ENCODE measurements at places on chromosomes 3 and 15. TPM values are rescaled to one million over a fixed set of nuclear protein-coding genes. Genes with fewer than 3 reads are reported as not detected.

- DNase-seq = no peak
These were observed 718.5 kb upstream of the ARPP21 start for GRCh38 chr3:34920806-34921205.

DNA sequence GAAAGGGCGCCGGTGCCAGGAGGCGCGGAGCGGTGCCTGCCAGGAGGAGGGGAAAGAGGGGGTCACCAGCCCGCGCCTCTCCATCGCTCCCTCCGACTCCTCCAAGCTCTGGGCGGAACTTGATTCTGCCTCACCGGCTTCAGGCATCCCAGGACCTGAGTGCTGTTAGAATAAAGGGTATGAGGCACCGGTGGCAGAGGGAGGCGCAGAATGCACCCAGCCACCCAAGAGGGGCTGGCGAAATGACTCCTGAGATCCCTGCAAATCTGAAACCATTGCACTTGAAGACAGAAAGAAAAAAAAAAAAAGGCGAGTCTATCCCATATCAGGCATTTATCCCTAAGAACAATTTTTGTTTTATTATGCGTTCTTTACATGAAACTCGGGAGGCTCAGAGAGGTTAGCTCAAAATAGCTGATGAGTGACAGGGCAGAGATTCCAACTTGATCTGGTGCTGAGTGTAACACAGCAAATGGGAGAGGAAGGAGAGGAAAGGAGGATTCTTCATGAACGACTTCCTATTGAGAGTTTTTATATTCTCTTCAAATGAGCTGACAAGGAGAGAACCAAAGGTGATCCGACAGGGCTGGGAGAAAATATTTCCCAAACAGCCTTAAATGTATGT lies 157.0 kb upstream of the FRMD4B start:
- DNase-seq = no peak

DNA sequence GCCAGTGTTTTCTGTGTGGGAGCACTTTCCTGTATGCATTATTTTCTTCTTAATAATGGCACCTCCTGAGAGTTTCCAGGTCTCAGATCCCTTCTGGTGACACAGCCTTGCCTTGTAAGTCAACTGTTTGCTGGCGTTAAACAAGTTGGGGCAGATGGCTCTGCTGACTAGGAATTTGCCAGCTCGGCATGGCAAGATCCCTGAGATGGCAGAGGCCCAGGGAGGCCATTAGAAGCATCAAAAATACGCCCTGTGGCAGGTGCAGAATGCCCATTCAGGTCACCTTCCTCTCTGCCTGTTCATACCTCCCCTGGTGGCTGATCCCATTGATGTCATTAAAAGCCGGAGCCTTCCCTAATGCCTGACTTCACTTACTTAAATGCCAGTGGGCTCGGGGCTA lies 320.9 kb upstream of the CTDSPL start:
- DNase-seq = no peak

Gene NLGN1
- 0.91 TPM for total RNA-seq

DNA sequence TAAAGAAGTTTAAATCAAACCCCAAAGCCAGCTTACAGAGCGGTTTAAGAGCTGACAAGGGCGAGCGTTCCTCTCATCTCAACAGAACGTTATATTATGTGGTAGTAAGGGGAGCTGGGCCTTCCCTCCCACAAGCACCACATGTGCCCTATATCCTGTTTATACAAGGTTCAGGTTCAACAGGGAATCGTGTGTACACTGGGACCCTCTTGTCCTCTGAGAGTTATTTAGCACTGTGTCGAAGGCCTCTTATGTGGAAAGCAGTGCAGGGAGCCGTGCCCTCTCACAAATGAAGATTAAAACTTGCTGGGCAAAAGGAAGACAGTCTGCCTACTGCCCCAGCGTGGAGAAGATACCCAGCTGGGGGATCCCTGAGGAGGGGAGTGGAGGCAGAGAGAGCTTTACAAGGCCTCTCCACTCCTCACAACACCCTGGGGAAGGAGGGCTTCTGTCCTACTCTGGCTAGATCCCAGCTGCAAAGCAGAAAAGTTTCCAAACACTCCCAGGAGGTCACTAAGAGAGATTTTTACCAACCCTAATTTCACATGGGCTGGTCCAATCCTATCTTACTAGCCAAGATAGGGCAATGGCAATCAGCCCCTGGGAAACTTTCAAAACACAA lies 2.9 kb downstream of the TLE3 start:
- DNase-seq = no peak

All from astrocyte (in vitro differentiated cells and primary cell).